ENCODE measurements at places on chromosomes 6 and 20.

DNA sequence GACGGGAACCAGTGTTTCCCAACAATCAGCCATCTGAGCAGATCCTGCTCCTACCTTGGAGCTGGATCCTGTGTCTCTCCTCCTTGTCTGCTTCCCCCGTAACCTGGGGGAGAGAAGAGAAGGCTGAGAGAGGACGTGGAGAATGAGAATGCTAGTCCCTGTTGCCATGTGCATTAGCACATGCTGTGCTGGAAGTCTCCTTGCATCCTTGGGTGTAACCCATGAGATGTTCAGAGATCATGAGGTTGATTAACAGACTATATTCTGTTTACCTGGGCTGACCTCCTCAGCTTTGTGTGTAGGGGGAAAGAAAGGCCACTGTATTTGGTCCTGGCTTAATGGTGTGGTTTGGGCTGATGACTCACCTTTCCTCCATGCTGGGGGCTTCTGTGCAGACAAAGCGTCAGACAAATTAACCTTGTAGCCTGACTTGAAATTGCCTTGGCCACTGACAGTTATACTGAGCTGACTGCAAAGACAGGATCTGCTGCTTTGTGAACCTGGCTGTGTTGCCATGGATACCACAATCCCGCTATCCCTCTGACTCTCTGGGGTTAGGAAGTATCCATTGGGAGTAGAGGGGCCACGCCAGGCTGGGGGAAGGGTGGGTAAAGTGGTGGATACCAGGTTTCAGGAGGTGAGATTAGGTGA is 243.7 kb upstream of the CHD6 start:
- DNase-seq = no peak

DNA sequence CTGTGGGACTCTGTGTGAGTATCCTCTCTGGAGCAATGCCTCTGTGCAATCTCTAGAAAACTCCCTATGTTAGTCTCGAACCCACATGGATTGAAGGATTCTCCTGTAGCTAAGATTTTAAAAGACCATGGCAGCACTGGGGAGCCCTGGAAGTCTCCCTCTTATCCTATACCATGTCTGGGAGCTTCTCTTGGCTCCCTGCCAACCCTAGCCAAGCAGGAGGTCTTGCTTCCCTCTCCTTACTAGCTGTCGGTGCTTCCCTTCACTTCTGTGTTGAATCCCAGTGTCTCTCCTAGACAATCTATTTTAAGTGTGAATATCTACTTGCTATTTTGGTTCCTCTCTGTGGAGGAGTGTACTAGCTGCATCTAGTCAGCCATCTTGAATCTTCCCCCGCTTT is 118.8 kb upstream of the NRN1 start:
- DNase-seq = no peak

DNA sequence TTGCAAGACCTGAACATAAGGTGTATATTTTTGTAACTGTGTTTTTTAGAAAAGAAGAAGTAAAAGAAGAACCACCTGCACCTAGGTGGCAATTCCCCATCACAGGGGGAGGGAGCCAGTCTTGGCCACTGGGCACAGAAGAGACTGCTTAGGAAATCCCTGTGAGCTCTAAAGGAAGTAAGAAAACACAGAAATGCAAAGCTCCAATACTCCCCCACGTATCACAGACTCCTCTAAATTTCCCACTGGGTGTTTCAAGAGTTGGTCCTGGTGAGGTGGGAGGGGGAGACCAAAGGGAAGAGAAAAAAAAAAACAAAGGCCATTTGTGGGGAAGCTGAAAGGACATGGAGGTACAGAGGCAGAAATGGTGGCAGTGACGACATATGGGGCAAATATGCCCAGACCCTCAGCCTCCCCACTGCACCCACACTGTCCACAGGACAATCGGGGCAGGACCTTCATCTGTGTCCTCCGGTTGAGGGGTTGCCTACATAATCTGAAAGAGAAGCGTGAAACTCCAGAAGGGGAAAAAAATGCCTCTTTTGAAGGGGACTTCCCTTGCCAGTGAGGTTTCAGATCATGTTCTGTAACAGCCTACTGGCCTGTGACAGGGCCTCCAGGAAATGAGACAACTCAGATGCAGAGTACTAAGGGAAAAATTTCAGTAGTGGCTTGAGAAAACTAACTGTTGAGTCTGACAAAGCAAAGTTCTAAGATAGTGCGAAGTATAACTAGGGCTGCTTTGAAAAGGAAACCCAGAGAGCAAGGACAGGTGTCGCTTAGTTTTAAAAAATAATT is 226.2 kb upstream of the MARCKS start:
- DNase-seq = no peak

- DNase-seq = no peak
Measured at GRCh38 chr20:23515250-23515939, 24.5 kb downstream of the CST8 start.

DNA sequence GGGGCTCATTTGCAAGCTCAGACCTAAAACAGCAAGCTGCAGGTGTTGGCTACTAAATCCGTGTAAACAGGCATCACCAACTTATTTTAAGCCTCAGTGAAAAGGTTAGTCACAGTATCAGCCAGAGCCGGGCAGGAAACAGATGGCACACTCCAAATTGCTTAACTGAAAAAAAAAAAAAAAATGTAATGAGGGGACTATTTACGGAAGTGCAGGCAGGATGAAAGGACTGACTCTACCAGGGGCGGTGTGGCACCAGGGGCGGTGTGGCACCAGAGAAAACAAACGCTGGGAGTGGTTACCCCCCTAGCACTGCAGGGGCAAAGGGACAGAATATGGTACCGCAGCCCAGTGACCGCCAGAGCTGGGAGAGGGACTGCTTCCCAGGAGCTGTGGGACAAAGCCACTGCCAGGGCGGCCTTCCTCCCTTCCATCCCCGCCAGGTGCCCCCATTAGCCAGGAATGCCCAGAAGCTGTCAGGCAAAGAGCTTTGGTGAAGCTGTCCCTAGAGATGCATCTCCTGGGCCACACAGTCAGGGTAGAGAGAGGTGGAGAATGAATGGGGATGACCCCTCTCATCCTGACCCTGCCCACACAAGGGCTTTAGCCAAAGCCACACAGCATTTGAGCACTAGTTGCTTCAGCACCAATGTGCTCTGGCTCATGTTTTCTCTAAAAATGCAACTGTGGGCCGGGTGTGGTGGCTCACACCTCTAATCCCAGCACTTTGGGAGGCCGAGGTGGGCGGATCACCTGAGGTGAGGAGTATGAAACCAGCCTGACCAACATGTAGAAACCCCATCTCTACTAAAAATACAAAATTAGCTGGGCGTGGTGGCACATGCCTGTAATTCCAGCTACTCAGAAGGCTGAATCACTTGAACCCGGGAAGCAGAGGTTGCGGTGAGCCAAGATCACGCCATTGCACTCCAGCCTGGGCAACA is 39.6 kb upstream of the GFOD1 start:
- peak; percentile 54 for DNase-seq

DNA sequence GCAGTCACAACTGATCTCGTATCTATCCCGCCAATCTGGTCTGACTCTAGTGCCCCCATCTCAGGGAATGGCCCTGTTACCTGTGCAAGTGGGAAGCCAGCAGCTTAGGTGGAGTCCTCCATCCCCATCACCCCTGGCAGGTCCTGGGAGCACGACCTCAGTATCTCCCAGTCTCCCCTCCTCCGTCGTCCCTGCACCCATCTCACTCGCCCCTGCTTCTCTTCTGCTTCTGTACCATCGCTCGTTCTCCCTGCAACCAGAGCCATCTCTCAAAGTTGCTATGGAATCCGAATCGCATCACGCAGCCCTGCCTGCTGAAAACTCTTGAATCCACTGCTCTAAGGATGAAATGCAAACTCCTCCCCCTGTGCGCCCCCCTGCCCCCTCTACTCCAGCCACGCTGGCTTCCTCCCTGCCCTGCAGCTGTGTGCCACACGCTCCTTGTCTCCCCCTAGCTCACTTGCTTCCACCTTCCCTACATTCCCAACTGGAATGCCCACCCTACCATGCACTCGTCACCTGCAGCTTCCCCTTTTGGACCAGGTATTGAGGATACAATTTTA is 64.0 kb upstream of the PTGIS start:
- DNase-seq = no peak

- DNase-seq = no peak
Measured at GRCh38 chr6:154605178-154605881, 94.8 kb upstream of the CNKSR3 start.

GRCh38 chr6:112522587-112522986 is 175.5 kb downstream of the RFPL4B start:
- no peak for DNase-seq

DNA sequence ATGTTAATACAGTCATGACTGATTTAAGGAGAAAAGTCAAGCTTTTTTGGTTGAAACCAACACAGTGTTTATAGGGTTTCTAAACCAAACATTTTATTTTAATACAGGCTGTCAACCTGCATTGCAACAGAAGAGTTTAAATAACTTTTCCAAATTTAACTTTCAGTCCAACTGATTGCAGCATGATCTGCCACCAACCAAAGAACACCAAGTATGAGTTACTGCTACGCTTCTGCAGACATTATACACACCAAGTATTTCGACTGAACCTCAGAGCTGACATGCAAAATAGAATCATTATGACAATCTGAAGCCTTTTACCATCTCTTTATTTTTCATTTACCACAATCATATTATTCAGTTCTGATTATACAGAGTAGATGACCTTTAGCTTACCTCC is 151.2 kb upstream of the DST start:
- no peak for DNase-seq

DNA sequence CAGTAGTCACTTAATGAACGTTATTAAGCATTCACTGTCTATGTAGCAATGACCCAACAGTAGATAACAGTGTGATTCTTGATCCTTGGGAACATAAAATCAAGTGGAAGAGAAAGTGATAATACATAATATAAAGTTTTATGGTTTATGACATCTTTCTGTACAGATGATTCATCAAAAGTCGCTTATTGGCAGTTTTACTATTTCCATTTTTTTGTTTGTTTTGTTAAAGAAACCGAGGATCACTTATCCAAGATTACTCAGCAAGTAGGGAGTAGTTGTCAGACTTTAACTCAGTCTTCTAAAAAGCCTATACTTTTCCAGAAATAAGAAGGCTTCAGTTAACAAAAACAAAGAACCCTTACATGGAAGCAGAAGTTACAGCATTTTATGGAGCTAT is 260.8 kb downstream of the ZFAND3 start:
- DNase-seq = no peak

GRCh38 chr20:61131944-61132343 is 120.1 kb upstream of the CDH4 start:
- DNase-seq = no peak

GRCh38 chr20:44527716-44528199 is 5.9 kb upstream of the SERINC3 start:
- DNase-seq = peak; percentile 42

DNA sequence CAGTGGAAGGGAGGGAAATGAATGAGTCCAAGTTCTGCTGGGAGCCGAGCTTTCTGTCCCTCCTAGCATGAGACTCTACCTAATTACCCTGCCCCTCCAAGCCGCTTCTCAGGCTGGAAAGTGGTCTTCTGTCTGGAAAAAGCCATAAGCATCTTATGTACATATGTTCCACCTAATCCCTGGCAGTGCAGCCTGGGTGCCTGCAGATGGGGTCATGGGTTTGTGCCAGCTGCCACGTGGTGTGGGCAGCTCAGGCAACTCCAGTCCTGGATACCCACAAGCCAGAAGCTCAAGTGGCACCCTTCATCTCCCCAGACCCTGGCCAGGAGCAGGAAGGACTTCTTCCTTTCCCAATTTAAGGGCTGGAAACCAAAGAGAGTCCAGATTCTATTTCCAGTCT is 253.1 kb downstream of the LY86 start:
- no peak for DNase-seq

DNA sequence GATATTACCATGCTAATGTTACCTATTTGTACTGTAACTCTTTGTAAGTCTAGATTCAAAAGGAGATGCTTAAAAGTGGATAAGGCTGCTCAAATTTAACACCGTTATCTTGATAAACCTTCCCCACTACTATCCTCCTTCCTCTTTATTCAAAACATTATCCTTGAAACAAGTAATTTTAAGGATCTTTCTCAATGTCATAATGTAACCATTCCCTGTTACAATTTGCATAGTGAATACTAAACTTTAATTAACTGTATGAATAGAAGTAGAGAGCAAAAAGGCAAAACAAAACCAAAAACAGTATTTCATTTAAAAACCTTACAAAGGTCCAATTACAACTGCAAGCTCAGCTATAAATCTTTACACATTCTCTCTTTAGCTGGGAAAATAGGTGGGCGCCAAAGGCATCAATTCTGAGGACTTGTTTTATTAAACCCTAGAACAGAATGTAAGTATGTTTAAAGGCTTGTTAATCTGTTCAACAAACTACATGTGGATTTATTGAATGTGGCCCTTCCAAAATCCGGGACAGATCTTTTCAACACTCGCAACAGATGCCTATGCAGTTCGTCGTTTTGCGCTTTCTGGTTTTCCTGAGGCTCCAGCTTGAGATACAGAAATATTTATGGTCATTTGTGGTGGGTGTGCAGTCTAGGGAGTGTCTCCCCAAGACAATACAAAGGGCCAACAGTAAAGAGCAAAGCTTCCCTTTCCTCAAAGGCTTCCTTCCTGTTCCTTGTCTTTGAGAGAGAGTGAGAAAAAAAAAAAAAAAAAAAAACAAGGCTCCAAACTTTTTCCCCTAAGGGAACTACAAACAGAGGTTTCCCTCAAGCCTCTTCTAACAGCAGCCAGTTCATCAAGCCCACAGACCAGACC is 15.1 kb downstream of the KIF13A start:
- no peak for DNase-seq

DNA sequence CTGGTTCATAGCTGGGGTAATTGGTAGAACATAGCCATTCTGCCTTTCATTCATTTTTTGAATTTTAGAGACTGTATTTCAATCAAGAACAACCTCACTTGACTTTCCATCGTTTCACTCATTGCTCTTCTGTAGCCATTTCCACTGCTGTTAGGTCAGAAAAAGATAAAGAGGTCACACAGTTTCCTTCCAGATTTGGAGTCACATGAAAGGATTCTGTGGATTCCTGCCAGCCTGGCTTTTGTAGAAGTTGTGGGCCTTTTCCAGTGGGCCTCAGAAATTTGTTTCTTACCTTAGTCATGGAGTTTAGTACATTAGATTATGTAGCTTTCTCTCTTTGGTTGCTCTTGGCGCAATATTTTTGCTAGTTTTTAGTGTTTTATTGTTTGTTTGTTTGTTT is 157.8 kb downstream of the SASH1 start:
- no peak for DNase-seq

DNA sequence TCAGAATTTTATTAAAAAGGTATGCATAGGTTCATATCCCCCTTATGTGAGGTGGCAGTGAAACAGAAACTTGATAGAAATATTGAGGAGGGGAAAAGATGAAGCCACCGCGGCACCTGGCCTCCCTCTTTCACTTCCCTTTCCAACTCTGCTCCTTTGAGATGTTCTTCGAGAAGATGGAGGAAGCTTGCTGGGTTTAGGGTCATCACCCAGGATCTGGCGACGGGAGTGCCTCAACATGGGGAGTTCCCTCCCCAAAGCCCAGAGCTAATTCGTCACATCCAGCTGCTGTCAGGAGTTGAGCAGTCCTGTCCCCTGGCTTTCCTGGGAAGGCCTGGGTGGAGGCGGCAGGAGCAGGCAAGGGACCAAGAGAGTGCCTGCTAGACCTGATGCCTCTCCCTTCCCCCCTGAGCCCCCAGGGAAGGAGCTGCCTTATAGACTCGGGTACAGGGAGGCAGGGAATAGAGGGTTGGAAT is 29.1 kb downstream of the RREB1 start:
- no peak for DNase-seq

Data from hematopoietic multipotent progenitor cell treated with erythropoietin and hydrocortisone succinate and interleukin-3 and kit ligand, for 8 days (in vitro differentiated cells).